ENCODE measurements at places on chromosomes 2 and 18. TPM values are rescaled to one million over a fixed set of nuclear protein-coding genes. Genes with fewer than 3 reads are reported as not detected.

DNA sequence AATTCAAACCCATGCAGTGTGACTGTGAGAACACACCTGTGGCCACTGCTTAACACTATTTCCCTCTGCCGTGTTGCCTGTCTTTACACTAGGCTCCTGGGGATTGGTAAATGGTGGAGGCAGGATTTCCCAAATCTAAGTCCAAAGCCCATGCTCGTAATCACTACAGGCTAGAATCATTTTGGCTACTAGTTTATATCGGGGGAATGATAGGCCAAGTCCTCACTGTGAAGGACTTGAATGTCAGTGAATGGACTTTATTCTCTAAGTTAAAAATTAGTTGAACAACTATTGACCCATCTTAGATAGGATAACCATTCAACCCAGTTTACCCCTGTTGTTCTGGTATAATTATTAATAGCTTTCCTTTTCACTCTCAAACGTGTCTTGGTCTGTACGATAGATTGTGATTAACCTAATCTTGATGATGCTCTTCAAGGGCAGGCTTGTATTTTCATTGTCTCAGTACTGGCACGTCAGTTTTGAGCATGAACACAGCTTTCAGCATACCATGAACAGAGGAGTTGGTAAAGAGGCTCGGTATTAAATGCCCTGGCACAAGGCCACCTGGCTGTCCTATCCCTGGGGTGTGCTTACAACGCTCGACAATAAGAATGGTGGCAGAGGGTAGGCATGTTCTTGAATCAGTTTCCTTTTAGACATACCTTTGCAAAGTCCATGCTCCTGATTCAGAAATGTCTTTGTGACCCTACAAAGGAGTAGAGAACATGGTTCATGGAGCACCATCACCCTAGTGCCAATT is 148.8 kb downstream of the RTN4 start:
- DNase-seq, result no peak

DNA sequence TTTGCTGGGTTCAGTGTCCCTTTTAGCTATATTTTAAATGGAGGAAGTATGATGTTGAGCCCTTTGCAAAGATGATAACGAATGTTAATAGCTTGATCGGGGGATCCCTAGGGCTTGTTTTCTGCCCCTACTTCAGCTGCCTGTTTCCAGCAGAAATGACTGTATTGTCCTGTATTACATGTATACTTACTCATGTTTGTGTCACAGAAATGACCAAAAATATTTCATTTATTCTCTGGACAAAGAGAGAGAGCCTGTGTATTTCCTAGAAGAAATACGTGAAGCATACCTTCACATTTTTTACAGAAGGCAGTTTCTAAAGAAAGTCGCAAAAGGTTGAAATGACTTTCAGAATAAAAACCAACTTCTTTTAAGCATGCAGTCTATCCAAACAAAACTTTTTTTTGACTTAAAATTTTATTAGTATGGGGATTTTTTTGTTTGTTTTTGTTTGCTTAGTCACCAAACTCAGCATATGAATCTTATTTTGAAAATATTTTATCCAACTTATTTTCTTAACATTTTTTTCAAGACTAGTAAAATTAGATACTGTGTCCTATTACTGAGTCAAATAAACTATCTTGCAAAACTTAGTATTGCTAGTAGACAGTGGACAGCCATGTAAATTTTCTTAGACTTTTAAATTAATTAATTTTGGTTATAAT is 68.9 kb downstream of the PTRHD1 start:
- no peak for DNase-seq

- DNase-seq, result no peak
These were observed 563.7 kb downstream of the PLCL1 start for GRCh38 chr2:198368089-198368488.

The TANC1 gene
- 22.8 TPM for polyA plus RNA-seq

The BZW1 gene
- 32.2 TPM for polyA plus RNA-seq

- DNase-seq, result no peak
These were observed 513.0 kb downstream of the PTPRM start for GRCh38 chr18:8080092-8080491.

DNA sequence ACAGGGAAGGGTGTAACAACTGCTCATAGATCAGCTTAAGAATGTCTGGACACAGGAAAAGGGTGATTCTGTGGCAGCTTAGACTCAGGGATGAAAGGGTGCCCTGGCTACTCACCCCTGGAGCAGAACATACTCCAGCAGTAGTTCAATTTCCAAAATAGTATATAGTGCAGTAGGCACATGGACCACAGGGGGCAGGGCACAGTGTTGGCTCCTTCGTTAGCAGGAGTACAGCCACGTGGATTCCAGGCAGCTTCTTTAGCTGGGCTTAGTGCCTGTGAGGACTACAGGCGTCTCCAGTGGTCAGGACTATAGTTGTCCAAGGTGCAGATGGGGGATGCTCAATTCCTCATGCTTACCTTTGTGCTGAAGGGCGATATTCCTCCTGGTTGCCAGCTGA is 277.5 kb upstream of the DDX18 start:
- DNase-seq, result no peak

The ZNF804A gene
- not detected for polyA plus RNA-seq

DNA sequence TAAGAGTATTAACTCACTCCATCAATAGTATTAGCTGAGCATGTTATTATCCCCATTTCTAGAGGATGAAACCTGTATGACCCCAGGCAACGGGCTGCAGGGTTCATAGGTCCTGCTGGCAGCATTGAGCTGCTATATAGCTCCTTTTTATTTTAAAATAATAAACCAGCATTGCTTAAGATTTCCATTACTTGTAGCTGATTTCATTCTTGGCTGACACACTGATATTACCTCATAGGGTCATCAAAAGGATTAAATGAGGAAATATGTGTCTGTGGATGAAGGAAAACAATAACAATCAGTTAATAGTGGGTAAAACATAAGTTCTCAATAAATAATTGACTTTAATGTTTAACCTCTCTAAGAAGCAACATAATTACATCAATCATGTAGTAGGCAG is 48.3 kb upstream of the NRP2 start:
- no peak for DNase-seq

GRCh38 chr2:240351826-240352426 is 83.5 kb upstream of the GPC1 start:
- DNase-seq, result peak; percentile 20

The PHOSPHO2 gene
- polyA plus RNA-seq, result 3.5 TPM

The MALL gene
- polyA plus RNA-seq, result 7.4 TPM

The CD8A gene
- polyA plus RNA-seq, result 1.1 TPM

GRCh38 chr2:161147856-161148255 is 12.4 kb upstream of the TANK start:
- no peak for DNase-seq

DNA sequence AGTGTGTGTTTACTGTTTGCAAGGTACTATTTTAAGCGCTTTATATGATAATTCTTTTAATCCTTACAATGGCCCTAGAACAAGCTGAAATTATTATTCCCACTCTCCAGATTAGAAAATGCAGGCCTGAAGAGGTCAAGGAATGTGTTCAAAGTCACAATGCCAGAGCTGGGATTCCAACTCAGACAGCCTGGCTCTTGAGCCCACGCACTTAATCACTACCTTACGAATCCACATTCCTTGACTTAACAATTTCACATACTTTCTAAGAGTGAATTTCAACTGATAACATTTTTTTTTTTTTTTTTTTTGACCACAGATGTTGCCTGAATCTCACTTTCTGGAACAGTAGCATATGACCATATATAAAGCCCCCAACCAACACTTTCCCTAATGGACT is 400.3 kb downstream of the NCKAP5 start:
- DNase-seq, result no peak

- DNase-seq, result no peak
These were observed at the start of gene PDE1A for GRCh38 chr2:182426918-182427240. TSS of gene PDE1A (minus strand) at chr2:182427036.

The GPC1 gene
- polyA plus RNA-seq, result 118 TPM

GRCh38 chr2:209721497-209721896 is 50.1 kb upstream of the UNC80 start:
- no peak for DNase-seq

The LRRTM4 gene
- 0.09 TPM for polyA plus RNA-seq

DNA sequence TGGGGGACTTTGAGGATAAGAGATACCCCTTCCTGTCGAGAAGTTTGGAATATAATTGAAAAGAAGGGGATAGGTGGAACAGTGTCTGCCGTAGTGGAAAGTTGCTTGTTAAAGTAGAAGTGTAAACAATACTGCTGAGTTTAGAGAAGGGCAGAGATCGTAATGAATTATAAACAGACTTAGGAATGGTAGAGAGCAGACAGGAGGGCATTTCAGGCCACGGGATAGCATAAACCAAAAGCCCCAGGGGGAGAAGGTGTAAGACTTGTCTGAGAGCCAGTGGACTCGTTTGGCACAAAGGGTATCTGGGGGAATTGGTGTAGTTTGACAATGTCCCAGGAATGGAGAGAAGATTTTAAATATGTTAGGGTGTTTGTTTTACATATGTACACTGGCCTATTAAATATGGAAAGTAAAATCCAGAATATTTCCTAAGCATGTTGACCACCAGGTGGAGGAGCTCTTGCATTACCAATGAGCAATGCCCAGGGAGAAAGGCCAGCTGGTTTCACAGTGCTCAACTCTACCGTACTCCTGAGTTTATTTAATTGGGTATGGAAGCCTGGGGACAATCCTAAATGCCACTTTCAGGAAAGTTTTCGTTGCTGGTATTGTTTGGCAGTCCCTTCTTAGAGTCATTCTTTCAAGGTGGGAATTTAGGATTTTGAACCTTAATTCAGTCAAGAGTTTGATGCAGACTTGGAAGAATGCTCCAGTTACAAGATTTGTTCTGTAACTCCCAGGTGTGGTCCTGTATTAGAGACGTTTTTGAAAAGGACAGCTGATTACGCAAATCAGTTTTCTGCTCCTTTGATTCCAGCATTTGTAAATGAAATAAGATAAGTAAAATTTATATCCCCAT is 7.5 kb downstream of the COPS8 start:
- peak; percentile 40 for DNase-seq

DNA sequence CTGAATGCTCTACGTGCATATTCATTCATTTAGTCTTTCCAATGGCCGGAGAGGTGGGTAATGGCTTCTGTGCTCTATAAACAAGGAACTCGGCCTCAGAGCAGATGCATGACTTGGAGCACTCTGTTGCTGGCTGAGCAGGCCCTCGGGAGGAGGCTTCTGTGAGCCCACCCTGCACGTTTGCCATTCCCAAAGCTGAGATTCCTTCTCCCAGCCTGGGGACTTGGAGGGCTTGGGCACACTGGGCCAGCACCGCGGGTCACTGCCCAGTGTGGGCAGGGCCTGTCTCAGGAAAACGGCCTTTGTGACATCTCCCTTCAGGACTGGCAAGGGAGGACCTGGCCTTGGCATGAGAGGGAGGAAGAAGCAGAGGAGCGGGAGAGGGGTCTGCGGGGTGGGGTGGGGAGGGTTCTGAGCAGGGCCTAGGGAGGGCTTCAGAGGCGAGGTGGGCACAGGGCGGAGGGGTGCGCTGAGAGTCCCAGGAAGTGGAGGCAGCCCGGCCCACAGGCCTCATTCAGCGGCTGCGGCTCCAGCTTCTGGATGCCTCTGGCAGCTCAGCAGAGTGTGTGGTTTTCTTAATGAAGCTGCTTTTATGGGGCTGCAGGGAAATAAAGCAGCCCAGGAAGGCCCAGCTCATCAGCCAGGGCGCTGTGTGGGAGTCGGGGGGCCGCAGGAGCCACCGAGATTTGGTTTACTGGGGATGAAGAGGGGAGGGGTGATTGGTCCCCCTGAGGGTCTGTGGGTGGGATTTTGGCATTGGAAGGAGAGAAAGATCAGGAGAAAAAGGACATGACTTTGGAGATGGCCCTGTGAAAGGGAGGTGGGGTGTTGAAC is 51.7 kb upstream of the OTOF start:
- DNase-seq, result no peak

DNA sequence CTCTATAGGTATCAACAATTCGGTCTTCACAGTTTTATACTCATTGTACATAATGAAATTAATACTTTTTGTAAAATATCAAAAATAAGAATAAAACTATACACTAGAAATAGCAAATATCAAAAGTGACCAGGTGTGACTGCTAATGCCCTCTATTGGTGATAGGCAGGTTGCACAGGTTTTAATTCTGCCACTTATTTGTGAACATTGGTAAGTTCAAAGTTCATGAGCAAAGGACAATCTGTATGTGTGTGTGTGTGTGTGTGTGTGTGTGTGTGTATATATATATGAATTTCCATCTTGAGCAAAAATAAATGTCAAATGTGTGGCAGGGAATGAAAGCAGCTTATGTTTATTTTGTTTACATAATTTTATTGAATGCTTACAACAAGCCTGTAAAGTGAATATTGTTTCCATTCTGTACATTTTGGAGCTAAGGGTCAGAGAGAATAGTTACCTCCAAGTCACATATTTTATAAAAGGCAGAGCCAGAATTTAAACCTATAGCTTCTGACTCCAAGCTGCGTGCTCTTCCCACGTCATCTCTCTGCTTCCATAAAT is 537.4 kb downstream of the CPS1 start:
- no peak for DNase-seq

DNA sequence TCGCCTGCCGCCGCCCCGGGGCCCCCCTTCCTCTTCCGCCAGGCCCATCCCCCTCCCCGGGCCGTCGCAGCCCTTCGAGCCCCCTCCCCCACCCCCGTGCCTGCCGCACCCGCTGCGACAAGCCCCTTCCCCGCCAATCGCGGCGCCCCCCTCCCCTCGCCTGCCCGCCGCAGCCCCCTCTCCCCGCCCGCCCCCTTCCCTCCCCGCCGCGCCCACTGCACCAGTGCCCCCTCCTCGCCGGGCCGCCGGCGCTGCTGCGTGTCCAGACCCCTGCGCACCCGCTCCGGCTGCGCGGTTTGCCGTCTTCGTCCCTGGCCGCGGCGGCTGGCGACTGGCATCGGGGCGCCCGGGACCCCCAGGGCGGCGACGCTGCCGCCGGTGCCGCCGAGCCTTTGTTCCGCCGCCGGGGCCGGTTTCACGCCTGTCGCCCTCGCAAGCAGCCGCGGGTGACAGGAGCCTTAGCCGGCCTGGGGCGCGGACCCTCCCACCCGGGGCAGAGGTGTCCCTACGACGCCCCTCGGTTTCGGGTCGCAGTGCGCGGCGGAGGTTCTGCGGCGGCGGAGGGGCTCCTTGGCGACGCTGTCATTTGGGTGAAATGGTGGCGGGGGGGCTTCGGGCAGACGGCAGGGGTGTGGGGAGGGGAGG is 18.1 kb downstream of the GPC1 start:
- DNase-seq, result peak; percentile 18

- no peak for DNase-seq
These were observed 240.9 kb upstream of the SIX2 start for GRCh38 chr2:45250176-45250575.

GRCh38 chr2:9002637-9003365 is 683 bp downstream of the MBOAT2 start:
- DNase-seq, result peak; percentile 64

Data from right cardiac atrium (tissue), 5 donors.